ENCODE measurements at places on chromosomes 2 and 18. TPM values are rescaled to one million over a fixed set of nuclear protein-coding genes. Genes with fewer than 3 reads are reported as not detected.
A peak's percentile ranks its signal among the peaks of the same experiment; 100 is the strongest.

- H3K27ac ChIP-seq, result no peak overlapping the region
- no peaks in the 10 kb centered on the region for H3K4me1 ChIP-seq
- H3K4me3 ChIP-seq, result no peak overlapping the region
- no peaks in the 10 kb centered on the region for H3K27me3 ChIP-seq
- no peak for DNase-seq
- no peaks in the 10 kb centered on the region for H3K36me3 ChIP-seq
These were observed 797.0 kb downstream of the METTL4 start for GRCh38 chr18:1774261-1774660.

GRCh38 chr2:162025121-162025911 lies 48.7 kb downstream of the DPP4 start:
- H3K27ac ChIP-seq, result no peak overlapping the region
- no peaks in the 10 kb centered on the region for H3K4me1 ChIP-seq
- H3K4me3 ChIP-seq, result no peak overlapping the region
- DNase-seq, result no peak

- H3K27ac ChIP-seq, result no peak overlapping the region
- no peaks in the 10 kb centered on the region for H3K36me3 ChIP-seq
- H3K4me1 ChIP-seq, result no peaks in the 10 kb centered on the region
- no peak overlapping the region for H3K4me3 ChIP-seq
- DNase-seq, result no peak
- H3K27me3 ChIP-seq, result no peaks in the 10 kb centered on the region
These were observed 166.2 kb downstream of the PHLPP1 start for GRCh38 chr18:62881509-62882016.

DNA sequence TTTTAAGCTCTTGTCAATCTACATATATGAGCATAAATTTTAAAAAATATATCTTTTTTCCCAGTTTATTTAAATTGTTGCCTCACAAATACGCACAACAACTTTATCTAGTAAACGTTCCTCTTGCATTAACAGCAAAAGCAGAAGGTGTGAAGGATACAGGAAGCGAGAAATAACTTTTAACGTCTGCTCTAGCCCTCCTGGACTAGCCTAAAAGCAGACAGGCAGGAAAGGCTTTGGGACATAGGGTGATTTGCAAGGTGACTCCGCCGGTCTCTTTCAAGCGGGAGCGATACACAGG lies 434 bp upstream of the DUSP19 start:
- H3K4me3 ChIP-seq, result peak overlapping the region; percentile 45
- H3K27ac ChIP-seq, result peak overlapping the region; percentile 85
- H3K36me3 ChIP-seq, result no peaks in the 10 kb centered on the region
- no peak for DNase-seq
- H3K27me3 ChIP-seq, result no peaks in the 10 kb centered on the region

DNA sequence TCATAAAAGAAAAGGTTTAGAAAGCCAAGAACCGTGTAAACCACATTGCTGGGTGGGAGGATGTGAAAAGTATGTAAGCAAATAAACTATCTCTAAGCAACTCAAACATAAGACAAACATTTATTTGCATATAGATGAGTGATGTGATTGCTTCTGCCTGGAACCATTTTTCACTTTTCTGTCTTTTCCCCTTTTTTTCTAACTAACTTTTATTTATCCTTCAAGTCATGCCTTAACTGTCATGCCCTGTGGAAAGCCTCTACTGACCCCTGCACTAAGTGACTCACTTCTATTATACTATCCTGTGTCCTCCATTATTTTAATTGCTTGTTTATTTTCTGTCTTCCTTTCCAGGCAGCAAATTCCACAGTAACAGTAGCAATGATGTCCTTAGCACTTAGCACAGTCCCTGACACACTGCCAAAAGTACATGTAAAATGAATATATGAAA lies 87.5 kb upstream of the CTAGE1 start:
- H3K36me3 ChIP-seq, result no peaks in the 10 kb centered on the region
- H3K4me3 ChIP-seq, result no peak overlapping the region
- no peaks in the 10 kb centered on the region for H3K4me1 ChIP-seq
- H3K27me3 ChIP-seq, result no peaks in the 10 kb centered on the region

Gene KDM3A
- total RNA-seq, result 173 TPM

DNA sequence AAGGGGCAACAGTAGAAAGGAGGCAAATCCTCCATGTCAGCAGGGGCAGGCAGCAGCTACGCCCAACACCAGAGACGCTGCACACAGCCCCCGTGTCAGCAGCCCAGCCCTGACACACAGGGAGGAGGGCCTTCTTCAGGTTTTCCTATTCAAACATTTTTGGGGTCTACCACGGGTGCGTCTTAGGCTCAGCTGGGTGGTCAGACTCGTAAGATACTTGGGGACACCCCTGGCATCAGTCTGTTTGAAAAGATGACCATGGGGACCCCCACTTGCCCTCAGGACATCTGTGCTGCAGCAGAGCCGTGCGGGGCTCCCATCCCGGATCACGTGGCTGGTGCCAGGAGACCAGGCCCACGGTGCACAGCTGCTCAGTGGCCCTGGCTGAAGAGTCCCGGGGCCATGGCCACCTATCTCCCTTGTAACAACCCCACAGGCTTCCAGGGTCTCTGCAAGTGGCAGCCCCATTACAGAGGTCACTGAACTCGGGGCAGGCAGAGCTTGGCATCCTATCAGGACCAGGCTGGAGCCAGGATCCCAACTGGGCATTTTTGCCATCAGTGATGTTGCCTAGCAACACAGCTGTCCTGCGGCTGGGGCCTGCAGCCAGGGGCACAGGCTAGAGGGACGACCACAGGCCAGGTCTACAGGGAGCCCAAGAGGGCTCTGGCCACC lies 82.5 kb downstream of the EDAR start:
- no peaks in the 10 kb centered on the region for H3K4me1 ChIP-seq
- DNase-seq, result no peak
- no peaks in the 10 kb centered on the region for H3K27me3 ChIP-seq
- H3K36me3 ChIP-seq, result no peaks in the 10 kb centered on the region

Gene MC4R
- not detected for total RNA-seq

GRCh38 chr2:197207106-197207505 lies 103.5 kb downstream of the ANKRD44 start:
- H3K36me3 ChIP-seq, result no peaks in the 10 kb centered on the region
- H3K4me3 ChIP-seq, result no peak overlapping the region
- peaks cover 11% of the 10 kb centered on the region for H3K4me1 ChIP-seq
- H3K27ac ChIP-seq, result peak overlapping the region; percentile 66

GRCh38 chr2:159086342-159086741 lies 117.9 kb downstream of the TANC1 start:
- DNase-seq, result peak; percentile 21
- no peaks in the 10 kb centered on the region for H3K27me3 ChIP-seq
- H3K27ac ChIP-seq, result no peak overlapping the region

Gene LYG2
- total RNA-seq, result not detected

DNA sequence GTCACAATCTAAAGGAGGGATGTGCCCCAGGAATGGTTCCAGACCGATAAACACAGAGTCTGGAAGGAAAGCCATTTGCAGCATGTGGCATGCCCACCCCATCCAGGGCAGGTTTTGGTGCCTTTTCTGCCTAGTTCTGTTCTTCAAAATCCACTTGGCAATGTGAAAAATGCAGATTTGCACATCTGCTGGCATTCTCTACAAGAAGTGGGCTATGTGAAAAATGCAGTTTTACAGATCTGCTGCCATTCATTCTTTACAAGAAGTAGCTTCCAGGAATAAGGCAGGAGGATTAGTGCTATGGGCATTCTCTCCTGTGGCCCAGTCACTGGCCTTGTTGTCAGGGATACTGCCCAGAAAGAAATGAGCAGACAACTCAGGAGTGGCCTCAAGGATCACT lies 68.1 kb downstream of the C1D start:
- no peak for DNase-seq
- H3K4me3 ChIP-seq, result no peak overlapping the region
- H3K4me1 ChIP-seq, result no peaks in the 10 kb centered on the region
- H3K27me3 ChIP-seq, result no peaks in the 10 kb centered on the region
- no peak overlapping the region for H3K27ac ChIP-seq
- H3K36me3 ChIP-seq, result no peaks in the 10 kb centered on the region

GRCh38 chr18:54739476-54739875 lies 88.8 kb upstream of the RAB27B start:
- no peaks in the 10 kb centered on the region for H3K4me1 ChIP-seq
- H3K27me3 ChIP-seq, result no peaks in the 10 kb centered on the region
- H3K36me3 ChIP-seq, result no peaks in the 10 kb centered on the region
- DNase-seq, result no peak
- no peak overlapping the region for H3K27ac ChIP-seq
- H3K4me3 ChIP-seq, result no peak overlapping the region

DNA sequence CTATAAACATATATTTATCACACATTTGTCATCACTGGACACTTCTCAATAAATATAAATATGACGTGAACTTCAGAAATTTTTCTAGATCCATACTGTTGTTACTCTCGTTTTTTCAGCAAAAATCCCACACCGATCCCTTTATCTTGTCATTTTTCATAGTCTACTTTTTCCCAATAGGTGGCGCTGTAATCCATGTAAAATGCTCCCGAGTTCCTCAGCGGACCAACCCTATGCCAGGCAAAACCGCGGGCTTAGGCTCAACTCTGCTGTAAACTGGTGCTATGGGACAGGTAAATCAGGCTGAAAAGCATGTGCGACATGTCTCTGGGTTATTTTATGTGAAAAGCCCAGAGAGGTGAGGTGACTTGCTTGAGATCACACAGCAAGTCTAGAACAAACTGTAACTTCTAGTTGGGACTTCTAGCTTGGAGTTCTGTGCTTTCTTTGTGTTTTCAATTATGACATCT lies 104.0 kb downstream of the COBLL1 start:
- no peaks in the 10 kb centered on the region for H3K36me3 ChIP-seq
- H3K4me3 ChIP-seq, result no peak overlapping the region
- peak; percentile 62 for DNase-seq
- peaks cover 16% of the 10 kb centered on the region for H3K4me1 ChIP-seq
- H3K27me3 ChIP-seq, result no peaks in the 10 kb centered on the region
- no peak overlapping the region for H3K27ac ChIP-seq

DNA sequence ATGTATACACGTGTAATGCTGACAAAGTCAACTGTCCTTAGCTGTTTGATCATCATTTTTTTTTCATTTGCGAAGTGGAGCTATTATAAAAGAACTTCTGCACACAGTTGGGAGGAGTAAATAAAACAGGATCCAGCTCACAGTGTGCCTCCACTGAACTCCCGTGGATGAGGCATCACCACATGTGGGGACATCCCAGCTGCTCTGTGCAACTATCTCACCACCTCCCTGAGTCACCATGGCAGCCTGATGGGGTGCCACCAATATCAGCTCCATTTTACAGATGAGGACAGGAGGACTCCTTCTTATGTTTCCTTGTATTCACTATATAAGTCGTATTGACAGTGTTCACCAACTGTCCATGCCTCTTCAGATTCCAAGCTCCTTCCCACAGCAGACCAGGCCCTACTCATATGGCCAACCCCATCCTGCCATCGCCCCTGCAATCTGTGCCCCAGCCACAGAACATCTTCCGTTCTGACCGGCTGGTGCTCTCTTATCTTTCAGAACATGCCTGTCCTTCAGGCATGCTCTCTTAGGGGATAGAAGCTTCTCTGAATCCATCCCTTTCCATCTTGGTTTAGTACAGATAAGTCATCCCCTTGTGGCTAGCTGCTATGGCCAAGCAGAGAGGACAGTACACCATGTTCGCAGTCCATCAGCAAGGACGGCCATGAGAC lies 288.1 kb downstream of the RNF144A start:
- no peak for DNase-seq
- H3K4me1 ChIP-seq, result no peaks in the 10 kb centered on the region
- no peak overlapping the region for H3K27ac ChIP-seq
- no peaks in the 10 kb centered on the region for H3K36me3 ChIP-seq
- H3K27me3 ChIP-seq, result no peaks in the 10 kb centered on the region

Gene CIB4
- total RNA-seq, result not detected

Gene SRD5A2
- not detected for total RNA-seq

DNA sequence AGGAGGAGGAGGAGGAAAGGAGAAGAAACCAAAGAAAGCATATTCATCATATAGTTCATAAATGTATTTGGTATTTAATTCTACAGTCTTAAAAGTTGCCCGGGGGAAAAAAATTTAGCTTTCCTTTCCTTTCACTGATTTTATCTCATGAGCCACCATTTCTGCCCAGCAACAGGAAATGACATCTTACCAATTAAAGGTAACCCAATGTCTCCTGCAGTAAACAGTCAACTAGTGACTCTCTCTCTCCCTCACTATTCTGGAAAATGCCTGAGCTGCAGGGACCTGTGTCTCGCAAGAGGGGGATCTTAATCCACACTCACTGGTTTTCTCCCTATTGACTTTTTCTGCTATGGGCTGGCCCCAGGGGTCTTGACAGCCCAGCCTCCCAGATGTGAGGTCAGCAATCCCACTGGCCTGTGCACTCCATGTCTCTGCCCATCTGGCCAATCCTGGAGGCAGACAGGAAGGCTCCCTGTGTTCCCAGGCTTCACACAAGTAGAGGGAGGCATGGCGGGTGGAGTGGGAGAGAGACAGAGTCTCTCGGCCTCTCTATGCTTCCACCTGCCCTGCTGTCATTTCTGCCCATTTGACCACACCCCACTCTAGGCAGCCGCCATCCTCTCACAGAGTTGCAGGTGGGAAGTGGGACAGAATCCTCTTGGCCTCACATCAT lies 85.4 kb upstream of the CABLES1 start:
- no peak overlapping the region for H3K4me3 ChIP-seq
- no peaks in the 10 kb centered on the region for H3K4me1 ChIP-seq
- no peak for DNase-seq
- no peak overlapping the region for H3K27ac ChIP-seq

Gene CFC1
- not detected for total RNA-seq

Gene CRYGC
- total RNA-seq, result not detected

- DNase-seq, result peak; percentile 79
- H3K27ac ChIP-seq, result no peak overlapping the region
- no peaks in the 10 kb centered on the region for H3K36me3 ChIP-seq
- H3K27me3 ChIP-seq, result no peaks in the 10 kb centered on the region
- no peak overlapping the region for H3K4me3 ChIP-seq
- H3K4me1 ChIP-seq, result peaks cover 7% of the 10 kb centered on the region
These were observed 81.1 kb downstream of the RTP5 start for GRCh38 chr2:241950413-241951315.

GRCh38 chr2:241014764-241015163 lies 16.3 kb downstream of the SNED1 start:
- no peaks in the 10 kb centered on the region for H3K36me3 ChIP-seq
- no peak for DNase-seq
- no peak overlapping the region for H3K27ac ChIP-seq
- peaks cover 12% of the 10 kb centered on the region for H3K4me1 ChIP-seq
- H3K4me3 ChIP-seq, result no peak overlapping the region

DNA sequence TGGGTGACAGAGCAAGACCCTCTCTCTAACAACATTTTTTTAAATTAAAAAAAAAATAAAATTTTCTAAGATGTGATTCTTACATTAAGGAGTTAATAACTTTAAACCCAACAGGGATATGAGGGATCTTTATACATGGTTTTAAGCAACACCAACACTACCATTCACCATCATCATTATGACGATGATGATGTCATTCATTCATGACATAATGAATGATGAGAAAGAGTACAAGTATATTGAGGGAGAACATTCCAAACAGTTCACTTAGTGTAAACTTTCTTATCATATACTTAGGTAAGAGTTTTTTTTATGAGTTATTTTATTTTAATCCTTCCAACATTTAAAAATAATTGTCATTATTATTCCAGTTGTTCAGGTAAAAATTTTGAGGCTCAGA lies 863.3 kb downstream of the DPP10 start:
- no peak for DNase-seq
- no peaks in the 10 kb centered on the region for H3K4me1 ChIP-seq
- no peak overlapping the region for H3K4me3 ChIP-seq
- no peak overlapping the region for H3K27ac ChIP-seq

- DNase-seq, result no peak
- no peaks in the 10 kb centered on the region for H3K36me3 ChIP-seq
- peak overlapping the region; percentile 84 for H3K27ac ChIP-seq
- H3K27me3 ChIP-seq, result peaks cover 11% of the 10 kb centered on the region
- H3K4me1 ChIP-seq, result peaks cover 22% of the 10 kb centered on the region
These were observed 760 bp upstream of the STON1 start for GRCh38 chr2:48529194-48529593.

All from transverse colon (tissue), 4 donors.